T1000 (cell line): ENCODE measurements at places on chromosomes 5 and 9.

GRCh38 chr9:104896131-104896530 is 31.8 kb downstream of the ABCA1 start:
- no peak for DNase-seq

DNA sequence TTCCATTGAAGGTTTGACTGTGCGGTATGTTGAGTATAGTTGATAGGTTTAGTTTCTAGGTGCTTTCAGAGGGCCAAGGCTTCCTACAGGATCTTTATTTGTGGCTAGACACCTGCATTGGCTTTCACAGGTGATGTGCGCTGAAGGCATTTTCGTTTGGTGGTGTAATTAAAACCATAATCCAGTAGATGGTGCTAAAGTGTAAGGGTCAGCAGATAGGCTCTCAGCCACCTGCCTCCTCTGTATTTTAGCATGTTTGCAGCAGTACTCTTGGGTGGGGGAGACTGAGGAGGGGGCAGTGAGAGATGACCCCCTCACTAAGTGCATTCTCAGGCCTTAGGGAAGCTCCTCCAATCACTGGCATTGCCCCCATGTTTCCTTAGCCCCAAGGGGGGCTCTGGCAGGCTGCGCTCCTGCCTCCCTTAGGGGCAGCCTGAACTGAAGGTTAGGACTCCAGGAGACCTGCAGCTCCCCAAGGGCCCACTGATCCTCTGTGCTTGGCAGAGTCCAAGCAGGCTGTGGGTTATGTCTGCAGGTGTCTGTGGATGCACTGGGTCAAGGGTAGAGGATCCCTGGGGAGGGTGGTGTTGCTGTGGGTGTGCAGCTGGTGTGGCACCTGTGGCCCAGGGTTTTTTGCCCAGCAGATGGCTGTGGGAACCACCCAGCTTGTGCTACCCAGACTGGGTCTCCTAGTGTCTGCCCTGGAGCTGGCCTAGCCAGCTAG is 23.4 kb downstream of the CDK20 start:
- DNase-seq, result no peak

DNA sequence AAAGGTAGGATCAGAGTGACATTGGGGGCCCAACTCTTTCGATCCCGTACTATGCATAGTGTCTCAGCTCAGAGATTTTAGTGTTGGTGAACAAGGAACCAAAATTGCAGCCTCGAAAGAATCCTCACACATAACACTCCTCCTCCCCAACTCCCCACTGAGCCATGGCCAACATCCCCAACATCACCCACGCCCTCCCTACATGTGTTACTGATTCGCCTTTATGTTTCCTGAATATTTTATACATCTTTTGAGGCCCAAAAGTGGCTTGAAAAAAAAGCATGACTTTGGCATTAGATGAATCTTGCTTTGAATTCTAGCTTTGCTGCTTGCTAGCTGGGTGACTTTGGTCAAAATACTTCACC is 45.2 kb downstream of the PLAC8L1 start:
- DNase-seq, result no peak

GRCh38 chr5:6403416-6403815 is 25.1 kb upstream of the MED10 start:
- no peak for DNase-seq

GRCh38 chr5:36944607-36945225 is 68.1 kb downstream of the NIPBL start:
- DNase-seq, result no peak

DNA sequence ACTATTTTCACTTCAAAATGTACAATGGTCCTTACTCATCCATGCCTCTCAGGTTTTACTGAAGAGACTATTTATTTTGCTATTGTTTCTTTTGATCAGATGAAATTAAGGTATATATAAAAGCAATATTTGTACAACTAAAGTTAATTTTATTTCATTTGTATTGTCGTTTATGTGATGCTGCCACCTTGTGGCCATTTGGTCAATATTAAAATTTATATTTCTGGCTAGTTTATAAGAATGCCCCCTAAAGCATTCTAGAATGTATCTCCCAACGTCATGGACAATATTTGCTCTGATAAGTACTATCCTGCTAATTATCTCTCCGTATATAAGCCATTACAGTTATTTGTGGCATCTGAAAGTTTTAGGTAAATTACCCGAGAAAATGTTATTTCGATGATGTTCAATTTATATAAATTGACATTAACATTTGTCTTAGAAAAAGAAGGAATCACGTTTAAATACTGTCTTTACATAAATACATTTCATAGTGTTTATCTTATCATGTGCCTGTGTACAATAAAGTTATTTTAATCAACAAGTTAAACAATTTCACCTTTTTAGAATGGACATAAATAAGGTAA is 680.0 kb downstream of the TAF11L14 start:
- no peak for DNase-seq

- peak; percentile 57 for DNase-seq
Measured at GRCh38 chr9:105132606-105133005, 111.8 kb upstream of the SLC44A1 start.

DNA sequence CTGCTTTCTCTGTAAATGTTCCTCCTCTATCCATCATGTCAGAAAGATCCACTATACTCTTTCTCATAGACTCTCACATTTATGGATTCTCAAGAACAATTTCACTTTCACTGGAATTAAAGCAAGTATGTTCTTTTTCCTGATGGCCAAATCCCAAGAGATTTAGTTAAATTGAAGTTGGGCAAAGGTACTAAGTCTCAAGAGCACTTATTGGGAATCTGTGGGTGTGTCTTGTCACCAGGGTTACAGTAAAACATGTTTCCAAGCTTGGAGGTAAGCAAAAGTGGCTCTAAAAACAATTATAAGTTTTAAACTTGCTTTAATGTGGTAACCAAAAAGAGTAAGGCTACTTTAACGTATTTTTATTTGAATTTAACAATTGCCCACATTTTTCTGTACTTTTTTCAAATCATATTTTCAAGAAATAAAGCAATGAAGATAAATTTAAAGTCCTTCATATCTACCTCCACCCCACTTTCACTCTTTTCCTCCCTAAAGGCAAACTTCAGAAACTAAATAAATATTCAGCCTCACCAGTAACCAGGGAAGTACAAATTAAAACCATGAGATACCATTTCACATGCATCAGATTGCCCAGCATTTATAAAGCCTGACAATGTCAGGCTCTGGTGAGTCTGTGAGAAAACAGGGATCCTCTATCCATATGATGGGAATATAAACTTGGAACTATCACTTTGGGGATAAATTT is 387.4 kb downstream of the CETN3 start:
- DNase-seq, result no peak

DNA sequence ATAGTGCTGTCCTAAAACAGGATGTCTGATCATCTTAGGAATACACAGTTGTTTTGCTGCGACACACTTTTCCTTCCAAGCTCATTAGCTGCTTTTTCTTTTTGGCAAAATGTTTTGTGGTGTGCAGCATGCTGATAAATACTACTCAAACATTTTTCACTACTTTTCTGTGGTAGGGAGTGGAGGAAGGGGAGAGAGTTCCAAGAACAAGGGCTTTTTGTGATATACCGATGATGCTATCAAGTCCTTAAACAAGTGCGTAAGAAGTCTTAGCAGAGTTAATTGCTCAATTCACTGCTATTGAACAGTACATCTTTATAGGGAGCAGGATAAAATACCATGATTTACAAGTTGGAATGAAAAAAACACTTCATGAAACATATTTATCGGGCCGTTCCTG is 23.6 kb upstream of the TEK start:
- DNase-seq, result no peak

DNA sequence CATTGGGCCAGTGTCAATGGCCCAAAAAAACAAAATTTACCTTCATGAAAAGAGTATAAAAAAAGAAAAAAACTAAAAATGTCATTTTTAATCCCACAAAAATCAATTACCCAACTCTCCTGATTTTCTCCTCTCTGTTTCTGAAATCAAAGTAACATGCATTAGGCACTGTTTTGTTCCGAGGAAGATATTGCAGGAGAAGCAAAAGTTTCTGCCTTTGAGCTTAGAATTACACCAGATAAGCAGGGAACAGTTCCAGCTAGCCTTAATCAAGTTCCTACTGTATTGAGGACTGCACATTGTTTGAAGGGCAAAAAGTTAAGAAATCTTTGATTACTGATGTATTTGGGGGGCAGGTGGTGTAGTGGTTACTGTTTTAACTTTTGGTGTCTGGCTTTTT is 1.1 kb upstream of the PRKAA1 start:
- DNase-seq, result no peak

DNA sequence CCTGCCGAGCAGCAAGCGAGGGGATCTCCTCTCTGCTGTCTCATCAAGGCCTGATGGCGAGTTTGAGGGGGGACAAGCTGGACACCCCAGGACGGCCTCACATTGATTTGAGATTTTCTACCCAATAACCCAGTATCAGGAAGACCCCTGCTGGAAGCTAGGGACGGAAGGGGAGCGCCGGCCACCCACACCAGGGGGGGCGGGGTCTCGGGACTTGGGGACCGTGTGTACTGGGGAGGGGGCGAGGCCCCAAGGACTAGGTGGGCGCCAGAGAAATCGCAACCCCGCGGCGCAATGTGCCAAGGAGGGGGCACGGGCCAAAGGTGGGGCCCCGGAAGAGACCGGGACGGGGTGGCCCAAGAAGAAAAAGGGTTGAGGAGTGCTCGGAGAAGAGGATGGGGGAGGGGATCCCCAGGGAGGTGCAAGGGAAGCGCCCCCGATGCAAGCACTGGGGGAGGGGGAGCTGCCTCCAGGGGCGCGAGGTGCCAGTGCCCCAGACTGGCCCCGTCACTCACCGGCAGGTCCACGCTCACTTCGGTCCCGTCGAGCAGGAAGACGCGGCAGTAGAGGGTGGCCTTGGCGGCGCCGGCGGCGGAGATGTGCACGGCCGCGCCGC is 1.1 kb downstream of the EPB41L4B start:
- DNase-seq, result no peak

- DNase-seq, result peak; percentile 56
Measured at GRCh38 chr5:134552301-134552700, 26.8 kb downstream of the JADE2 start.

GRCh38 chr5:141821430-141821925 is 56.7 kb downstream of the PCDH1 start:
- no peak for DNase-seq

DNA sequence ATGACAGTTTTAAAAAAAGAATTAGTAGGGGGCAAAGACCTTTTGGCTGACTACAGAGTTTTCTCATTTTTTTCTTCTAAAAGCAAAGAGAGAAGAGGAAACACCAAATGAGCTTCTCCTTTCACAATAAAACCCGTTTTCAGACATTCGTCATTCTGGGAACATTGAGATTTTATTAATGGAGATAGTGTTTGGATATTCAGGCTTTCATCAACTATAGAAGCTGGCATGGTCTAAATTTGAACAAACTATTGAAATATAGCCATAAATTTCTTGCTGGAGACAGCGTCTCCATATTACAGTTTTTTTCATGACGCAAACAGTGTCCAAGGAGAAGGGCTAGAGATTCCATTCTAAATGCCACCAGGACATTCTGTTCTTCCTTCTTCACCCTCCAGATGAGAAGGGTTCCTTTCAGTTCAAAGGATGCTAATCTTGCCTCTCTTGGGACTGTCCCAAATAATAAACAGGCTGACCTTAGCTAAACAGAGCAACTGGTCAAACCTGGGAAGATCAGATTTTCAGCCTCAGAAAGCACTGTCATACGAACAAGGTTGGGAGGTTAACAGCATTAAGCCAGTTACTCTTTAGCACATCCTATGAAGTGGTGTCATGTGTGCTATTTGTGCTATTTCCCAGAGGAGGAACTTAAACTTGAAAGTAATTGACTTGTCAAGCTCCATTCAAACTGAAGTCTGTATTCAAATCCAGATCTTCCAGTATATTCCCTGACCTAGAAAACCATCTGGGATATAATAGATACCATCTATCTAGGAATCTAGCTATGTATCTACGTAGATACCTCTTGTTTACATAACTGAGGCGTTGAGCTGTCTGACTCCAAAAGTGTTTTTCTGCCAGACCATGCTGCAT is 125.6 kb downstream of the LPAR1 start:
- no peak for DNase-seq

DNA sequence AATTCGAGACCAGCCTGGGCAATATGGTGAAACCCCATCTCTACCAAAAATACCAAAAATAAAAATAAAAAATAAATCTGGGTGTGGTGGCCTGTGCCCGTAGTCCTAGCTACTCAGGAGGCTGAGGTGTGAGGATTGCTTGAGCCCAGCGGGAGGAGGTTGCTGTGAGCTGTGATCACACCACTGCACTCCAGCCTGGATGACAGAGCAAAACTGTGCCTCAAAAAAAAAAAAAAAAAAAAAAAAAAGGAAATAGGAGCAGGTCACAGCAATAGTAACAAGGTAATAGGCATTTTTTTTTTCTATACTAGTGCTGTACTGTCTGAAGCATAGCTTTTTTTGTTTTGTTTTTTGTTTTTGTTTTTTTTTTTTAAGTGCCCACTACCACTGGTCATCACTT is 5.8 kb downstream of the LRRC70 start:
- no peak for DNase-seq

GRCh38 chr5:64599226-64599625 is 91.1 kb upstream of the SHISAL2B start:
- no peak for DNase-seq

DNA sequence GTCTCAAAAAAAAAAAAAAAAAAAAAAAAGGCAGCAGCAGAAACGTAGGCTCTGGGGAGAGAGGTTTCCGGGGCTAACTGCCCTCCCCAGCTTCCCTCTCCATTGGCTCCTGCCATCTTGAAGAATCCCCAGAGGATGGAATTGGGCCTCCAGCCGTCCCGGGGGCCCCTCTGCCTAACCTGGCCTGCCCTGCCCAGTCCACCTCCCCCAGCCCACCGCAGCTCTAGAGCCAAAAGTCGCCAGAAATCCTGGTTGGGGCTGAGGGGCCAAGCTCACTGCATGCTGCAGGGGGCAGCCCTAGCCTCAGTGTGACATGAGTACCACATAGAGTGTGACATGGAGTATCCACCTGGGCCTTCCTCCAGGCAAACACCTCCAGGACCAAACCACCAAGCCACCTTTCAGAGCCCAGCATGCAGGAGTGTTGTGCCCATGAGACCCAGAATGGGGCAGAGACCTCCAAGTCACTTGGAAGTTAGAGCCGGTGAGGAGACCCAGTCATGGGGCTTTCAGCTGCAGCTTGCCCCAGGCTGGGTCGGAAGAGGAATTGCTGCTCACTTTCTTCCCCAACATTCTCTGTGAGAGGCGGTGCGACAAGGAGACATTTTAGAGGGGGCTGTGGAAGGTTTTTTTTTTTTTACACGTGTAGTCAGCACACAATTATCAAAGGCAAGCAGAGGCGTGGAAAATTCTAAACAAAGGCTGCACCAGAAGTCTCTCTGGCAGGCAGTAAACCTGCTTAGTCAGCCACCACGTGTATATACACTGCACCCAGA is 17.6 kb downstream of the CD74 start:
- DNase-seq, result no peak

GRCh38 chr9:110129425-110129824 is 78.5 kb downstream of the C9orf152 start:
- no peak for DNase-seq
